ENCODE measurements at places on chromosomes 7 and 10.
A peak's percentile ranks its signal among the peaks of the same experiment; 100 is the strongest.

DNA sequence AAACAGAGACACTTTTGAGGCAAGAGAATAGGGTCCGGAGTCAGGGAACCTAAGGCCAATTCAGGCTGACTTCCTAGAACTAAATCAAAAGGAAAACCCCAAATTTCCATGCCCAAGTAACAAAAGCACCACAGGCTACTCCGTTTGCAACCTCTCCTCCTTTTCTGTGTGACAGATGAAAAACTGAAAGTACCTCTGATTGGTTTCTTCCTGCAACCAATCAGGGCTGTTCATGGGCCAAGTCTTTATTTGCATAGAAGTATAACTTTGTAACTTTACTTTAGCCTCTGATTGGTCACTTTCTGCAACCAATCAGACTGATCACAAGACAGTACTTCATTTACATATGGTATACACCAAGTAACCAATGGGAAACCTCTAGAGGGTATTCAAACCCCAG lies 239.9 kb upstream of the KCND2 start:
- DNase-seq, result no peak

- no peak for DNase-seq
These were observed 9.6 kb upstream of the KCP start for GRCh38 chr7:128919881-128920799.

DNA sequence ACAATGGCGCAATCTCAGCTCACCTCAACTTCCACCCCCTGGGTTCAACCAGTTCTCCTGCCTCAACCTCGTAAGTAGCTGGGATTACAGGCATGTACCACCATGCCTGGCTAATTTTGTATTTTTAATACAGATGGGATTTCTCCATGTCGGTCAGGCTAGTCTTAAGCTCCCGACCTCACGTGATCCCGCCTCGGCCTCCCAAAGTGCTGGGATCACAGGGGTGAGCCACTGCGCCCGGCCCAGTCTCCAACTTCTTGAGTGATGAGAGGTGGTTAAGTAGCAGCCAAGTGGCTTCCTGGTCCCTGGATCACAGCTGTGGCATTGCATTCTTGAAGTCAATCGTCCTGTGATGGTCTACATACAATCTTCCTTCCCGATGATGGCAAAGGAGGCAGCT lies 46.1 kb upstream of the NFE2L3 start:
- no peak for DNase-seq

GRCh38 chr7:116601426-116601825 lies 70.6 kb upstream of the MET start:
- DNase-seq, result no peak

DNA sequence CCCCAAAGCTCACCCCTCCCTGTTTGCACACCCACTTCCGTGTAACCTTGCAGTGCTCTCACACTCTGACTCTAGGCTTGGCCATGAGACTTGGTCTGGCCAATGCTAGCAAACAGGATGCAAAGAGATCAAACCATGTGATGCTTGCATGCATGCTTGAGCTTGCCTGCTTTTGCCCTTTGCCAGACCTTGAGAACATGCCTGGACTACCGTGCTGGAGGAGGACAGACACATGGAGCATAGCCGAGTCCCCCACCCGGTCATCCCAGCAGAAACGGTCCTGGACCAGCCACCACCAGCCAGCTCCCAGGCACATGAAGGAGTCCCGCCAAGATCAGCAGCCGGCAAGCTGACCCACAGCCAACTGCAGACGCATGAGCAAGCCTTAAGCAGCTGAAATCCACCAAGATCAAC lies 23.4 kb downstream of the PYROXD2 start:
- no peak for DNase-seq

GRCh38 chr10:17238445-17239291 lies 10.6 kb downstream of the VIM start:
- DNase-seq, result no peak

- no peak for DNase-seq
These were observed 13.0 kb upstream of the CALU start for GRCh38 chr7:128726059-128726736.

- no peak for DNase-seq
These were observed 43.0 kb downstream of the PKD1L1 start for GRCh38 chr7:47905076-47905920.

DNA sequence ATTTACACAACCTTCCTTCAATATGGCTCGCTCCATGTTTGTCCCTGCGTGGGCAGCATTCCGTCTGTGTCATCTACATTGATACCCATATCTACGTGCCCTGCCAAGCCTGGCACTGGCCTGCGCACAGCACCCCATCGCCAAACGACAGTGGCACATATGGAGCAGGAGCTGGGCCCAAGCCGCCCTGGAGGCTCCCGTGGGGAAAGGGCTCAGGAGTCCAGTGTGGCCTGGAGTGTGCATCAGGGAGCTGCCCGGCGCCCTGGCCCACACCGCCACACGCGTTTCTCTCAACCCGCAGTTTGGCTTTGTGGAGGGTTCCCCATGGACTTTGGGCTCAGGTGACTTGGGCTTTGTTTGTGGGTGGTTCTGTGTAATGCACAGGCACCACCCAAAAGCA lies 273.2 kb downstream of the PTPRN2 start:
- no peak for DNase-seq

DNA sequence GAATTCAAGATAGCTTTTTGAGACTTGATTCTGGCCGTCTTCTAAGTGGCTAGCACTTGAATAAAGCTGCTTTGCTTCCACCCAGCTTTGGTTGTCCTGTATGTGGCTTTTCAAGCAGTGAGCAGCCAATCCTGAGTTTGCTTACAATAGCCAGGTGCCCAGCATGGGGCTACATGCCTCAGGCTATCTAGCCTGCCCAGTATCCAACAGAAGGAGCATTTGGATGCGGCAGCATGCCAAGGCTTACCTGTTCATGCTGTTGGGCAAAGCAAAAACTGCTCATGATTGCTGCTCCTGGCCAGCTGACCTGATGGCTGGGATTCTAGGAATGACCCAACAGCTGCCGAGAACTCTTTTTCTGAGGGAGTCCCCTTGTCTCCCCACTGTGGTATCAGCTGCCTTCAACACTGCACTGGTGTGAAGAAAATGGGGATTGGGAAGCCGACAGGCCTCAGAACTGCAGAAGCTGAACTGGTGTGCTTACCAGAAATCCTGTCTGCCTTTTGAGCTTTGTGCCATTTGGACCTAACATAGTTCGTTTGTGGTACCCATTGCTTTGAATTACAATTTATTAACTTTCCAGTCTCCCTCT lies 618.9 kb upstream of the IGFBP3 start:
- no peak for DNase-seq

GRCh38 chr7:141001546-141001945 lies 13.2 kb downstream of the MRPS33 start:
- DNase-seq, result no peak

GRCh38 chr7:69567800-69568199 lies 30.5 kb upstream of the AUTS2 start:
- no peak for DNase-seq

DNA sequence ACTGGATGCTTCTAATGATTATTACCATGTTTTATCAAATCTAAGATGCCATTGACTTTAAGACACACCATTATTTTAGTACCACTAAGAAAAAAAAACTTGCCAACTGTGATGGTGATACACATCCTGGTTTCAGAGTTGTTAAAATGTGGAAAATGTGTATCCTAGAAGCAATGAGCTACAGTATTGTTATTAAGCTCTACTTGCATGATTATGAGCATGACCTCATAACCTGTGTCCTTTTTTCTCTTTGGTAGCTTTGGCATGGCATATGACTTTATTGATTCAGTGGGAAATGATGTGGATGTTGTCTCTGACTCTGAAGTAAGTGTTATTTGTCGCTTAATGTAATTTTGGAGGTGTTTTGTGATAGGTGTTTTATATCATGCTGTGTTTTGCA lies 3.3 kb downstream of the EDRF1 start:
- no peak for DNase-seq

- no peak for DNase-seq
These were observed 170.7 kb upstream of the PLPP4 start for GRCh38 chr10:120286280-120286679.

DNA sequence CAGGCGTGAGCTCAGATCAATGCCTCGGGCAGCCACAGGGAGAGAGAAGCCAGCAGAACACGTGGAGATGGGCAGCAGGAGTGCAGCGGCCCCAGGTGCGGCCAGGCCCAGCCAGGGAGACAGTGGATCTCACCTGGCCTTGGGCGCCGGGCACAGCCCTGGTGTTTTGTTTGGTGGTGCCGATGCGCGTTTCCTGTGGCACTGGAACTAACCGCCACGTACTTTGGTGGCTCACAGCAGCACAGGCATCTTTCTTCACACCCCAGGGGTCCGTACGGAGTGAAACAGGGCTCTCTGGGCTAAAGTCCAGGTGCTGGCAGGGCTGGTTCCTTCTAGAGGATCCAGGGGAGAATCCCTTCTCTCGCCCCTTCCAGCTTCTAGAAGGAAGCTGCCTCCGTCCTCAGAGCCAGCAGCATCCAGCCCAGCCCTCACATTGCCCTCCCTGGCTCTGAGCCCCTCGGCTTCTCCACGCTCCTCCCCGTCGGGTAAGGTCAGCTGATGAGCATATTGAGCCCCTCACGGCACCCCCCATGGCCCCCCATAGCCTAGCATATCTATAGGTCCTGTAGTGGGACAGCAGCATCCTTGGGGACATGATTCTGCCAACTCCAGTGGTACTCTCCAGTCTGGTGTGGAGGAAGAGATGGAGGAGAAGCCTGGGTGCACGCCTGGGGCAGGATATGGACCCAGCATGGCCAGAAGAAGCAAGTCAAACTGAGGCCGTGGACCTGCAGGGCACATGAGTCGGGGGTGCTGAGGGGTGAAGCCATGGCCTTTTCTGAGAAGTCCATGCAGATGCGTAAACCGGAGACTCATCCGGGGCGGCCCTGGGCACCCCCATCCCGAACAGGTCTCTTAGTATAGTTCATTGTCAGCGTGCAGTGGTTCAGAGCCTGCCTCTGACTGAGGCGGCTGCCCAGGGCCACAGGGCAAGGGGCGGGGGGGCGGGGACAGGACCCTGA lies 43.4 kb upstream of the PPP2R2D start:
- no peak for DNase-seq

DNA sequence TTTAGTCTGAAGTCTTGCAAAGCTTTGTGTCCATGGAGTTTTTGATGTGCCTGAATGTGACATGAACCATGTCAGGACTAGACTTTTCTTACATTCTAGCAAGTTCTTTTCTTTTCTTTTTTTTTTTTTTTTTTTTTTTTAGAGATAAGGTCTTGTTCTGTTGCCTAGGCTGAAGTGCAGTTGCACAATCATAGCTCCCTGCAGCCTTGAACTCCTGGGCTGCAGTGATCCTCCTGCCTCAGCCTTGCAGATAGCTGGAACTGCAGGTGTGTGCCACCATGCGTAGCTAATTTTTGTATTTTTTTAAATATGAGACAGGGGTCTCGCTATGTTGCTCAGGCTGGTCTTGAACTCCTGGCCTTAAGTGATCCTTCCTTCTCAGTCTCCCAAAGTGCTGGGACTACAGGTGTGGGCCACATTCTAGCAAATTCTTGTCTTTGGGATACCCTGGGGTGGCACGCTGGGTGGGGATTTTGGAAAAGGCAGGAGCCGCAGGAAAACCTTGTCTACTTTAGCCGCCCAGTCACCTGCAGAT lies 152.8 kb downstream of the SVIL start:
- no peak for DNase-seq

DNA sequence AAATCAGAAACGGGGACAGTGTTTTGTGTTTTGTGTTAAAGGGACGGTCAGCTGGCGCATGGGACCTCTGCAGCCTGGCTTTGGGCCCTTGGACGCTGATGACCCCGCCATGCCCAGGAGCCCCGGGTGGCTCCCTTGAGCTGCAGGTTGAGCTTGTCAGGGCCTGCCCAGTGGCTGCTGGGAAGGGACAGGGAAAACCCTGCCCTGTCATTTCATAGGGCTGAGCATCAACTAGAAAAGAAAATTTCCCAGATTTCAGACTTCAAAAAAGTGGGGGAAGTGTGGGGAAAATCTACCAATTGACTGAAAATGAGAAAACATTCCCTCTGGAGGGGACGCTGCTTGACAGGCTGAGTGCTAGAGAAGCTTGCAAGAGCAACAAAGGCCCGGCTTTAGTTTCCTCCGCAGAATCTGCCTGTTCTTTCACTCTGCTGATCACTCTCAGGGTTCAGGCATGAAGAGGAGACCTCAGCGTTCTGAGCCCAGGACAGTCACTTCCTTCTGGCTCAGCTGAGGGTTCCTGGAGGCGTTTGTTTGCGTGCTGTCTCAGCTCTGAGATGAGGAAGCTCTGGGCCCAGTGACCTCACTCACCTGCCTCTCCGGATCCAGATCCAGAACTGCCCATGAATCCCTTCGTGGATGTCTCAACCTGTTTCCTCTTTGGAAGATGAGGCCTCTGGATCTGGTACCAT lies 18.6 kb upstream of the DNAJB6 start:
- DNase-seq, result peak; percentile 17

GRCh38 chr7:22144950-22145349 lies 199.3 kb upstream of the CDCA7L start:
- no peak for DNase-seq

- no peak for DNase-seq
These were observed 45.5 kb upstream of the VKORC1L1 start for GRCh38 chr7:65827366-65827765.

GRCh38 chr7:70288781-70289456 lies 690.6 kb downstream of the AUTS2 start:
- DNase-seq, result no peak

DNA sequence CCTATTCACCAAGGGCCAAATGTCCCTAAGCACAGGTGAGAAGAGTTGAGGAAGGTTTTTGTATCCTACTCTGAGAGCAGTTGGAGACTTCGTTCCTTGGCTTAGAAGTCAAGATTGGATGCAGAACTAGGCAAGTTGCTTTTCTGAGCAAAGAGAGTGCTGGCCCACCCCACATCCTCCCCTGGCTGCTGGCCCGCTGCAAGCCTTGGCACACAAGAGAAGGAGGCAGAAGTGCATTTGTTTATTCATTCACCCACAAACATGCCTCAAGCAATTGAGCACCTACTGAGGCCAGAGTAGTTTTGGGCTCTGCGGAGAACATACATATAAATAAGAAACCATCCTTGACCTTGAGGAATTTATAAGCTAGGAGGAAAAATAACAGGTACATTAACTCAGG lies 318.9 kb downstream of the KCNMA1 start:
- DNase-seq, result no peak
